ENCODE measurements at places on chromosomes 2 and 18. TPM values are rescaled to one million over a fixed set of nuclear protein-coding genes. Genes with fewer than 3 reads are reported as not detected.

AMER3 gene
- not detected for total RNA-seq

COLEC12 gene
- total RNA-seq: 21.2 TPM

CERS6 gene
- total RNA-seq: 55.8 TPM

UNC80 gene
- 0.67 TPM for total RNA-seq

- ATAC-seq: no peak
These were observed 108.0 kb downstream of the TWIST2 start for GRCh38 chr2:238955648-238956531.

GRCh38 chr2:173357346-173357745 lies 2.7 kb downstream of the CDCA7 start:
- ATAC-seq: no peak

DNA sequence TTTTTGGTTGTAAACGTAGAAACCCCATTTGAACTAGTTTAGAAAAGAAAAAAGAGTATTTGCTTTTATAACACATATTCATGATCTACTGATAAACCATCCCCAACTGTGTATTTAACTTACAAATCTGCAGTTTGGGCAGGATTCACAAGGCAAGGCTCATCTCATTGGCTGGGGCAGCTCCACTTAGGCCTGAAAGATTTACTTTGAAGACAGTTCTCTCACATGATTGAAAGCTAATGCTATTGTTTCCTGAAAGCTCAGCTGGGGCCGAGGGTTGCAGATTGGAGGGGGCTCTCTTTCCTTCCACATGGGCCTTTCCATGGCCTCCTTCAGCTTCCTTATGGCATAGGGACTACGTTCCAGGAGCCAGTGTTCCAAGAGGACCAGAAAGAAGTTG lies 47.4 kb downstream of the ARHGAP15 start:
- no peak for ATAC-seq

- no peak for ATAC-seq
These were observed 115.2 kb downstream of the SH3RF3 start for GRCh38 chr2:109244304-109244582.

GRCh38 chr2:166240387-166241313 lies 112.8 kb upstream of the SCN1A start:
- ATAC-seq: no peak

DNA sequence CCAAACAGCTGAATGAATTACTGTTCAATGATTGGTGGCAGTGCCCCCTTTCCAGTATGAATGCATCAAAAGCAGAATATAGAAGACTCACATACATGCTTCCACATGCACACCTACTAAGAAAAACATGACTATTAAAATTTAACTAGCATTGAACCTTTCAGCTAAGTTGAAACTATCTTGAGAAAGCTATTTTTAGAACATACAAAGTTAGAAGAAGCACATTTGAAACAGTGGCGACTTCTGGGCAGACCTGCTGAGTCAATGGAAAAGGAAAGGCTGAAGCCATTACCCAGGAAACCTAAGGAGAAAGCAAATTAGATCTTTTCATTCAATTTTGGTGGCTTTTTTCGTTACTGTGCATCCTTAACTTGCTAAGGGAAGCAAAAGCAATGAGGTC lies 55.9 kb downstream of the PLA2R1 start:
- no peak for ATAC-seq

- ATAC-seq: no peak
These were observed 460.9 kb downstream of the RIT2 start for GRCh38 chr18:42654556-42654955.

GRCh38 chr2:146721486-146721885 lies 1123.3 kb upstream of the ACVR2A start:
- no peak for ATAC-seq

DNA sequence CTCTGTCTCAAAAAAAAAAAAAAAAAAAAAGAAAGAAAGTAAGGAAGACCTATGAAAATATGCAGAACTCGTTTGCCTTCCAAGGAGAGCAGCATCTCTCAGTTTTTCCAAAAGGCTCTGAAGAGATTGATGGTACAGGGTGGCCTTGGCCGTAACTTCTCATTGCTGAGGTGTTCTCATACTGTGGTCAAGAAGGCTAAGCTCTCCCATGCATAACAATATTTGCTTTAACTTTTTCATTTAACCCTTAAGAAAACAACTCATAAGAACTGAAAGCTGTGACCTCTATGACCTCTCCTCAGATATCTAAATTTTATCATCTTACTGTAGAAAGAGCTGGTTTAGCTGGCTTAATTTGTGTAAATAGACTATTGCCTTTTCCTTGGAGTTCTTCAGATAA lies 37.1 kb upstream of the GATA6 start:
- ATAC-seq: no peak

GRCh38 chr2:29209551-29209950 lies 94.3 kb downstream of the CLIP4 start:
- ATAC-seq: no peak

DNA sequence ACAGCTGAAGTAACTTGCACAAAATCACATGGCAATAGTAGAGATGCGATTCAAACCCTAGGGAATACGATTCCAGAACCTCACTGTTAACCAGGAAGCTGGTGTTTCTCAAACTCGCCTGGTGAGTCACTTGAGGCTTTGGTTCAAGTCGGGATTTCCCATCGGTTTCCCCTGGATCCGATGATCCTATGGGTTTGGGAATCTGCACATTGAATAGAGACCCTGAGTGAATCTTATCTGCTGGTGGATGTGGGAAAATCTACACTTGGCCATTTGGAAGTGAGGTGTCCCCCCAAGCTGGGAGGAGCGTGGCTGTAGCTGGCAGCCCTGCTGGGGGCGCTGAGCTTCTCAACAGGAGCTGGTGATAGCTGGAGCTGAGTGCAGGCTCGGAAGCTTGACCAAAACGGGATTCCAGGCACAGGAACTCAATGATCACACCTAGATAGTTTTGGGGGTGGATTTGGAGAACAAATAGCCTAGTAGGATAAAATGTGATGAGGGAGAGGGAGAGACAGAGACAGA lies 135.4 kb downstream of the PRKCE start:
- no peak for ATAC-seq

DNA sequence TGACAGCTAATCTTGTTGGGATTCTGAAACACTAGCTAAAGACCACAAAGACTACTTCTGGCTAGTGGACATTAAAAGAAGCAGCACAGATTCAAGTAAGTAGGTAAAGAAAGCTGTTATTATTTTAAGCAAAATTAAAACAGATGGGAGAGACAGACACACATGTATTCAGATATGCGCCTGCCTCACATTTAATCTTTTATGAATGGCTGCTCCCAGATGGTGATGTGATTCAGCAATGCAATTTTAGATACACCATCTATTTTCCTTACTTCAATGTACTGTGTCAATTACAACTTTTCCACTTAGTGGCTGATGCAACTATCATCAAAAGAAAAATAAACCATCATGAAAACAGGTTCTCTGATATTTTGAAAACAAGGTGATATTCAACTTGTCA lies 133.0 kb upstream of the PGAP1 start:
- ATAC-seq: no peak

DNA sequence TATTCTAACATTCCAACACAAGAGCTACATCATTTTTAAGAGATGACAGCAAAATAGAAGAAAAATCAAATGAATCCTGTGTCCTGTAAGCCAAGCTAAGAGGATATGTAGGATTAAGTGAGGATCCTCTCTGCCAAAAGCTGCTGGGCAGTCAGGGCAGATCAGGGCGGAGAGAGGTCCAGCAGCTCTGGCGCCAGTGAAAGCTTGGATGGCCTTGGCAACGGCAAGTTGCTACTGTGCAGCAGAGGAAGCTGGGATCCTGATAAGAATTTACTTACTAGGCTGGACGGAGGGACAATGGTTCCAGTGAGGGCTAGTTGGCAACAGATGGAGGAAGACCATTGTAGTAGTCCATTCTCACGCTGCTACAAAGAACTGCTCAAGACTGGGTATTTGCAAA lies 391.5 kb downstream of the XIRP2 start:
- ATAC-seq: no peak

DNA sequence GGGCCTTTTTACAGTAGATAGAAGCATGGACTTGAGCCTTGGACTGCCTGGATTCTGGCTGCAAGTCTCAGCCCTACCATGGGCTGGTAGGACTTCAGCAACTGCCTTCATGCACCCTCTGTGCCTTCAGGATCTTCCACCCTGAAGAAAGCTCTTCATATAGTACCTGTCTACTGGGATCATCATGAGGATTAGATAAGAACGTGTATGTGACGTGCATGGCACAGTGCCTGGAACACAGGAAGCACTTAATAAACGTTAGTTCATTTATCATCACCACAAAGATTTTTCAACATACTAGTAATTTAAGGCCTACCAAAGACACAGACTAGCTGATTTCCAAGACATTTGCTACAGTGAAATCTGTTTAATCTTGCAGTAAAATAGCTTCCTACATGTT lies 53.2 kb upstream of the ITM2C start:
- no peak for ATAC-seq

DNA sequence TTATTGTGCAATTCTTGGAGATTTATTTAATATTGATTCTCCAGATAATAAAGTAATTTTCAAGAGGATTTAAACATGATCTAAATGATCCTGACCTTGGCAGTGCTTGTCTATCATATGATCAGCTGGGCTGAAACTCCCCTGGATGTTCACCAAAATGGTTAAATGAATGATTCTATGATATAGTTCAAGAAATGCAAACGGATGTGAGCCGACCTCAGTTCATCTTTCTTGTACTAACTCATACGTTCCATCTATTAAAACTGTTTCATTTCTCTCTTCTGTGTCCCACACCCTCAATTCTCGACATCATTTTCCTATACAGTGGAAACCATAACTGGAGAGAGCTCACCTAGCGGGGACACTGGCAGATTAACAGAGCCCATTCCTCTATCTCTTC lies 281.7 kb upstream of the CCDC68 start:
- no peak for ATAC-seq

GRCh38 chr2:241821460-241822263 lies 12.7 kb downstream of the NEU4 start:
- no peak for ATAC-seq

GRCh38 chr2:83650898-83651297 lies 808.2 kb downstream of the SUCLG1 start:
- no peak for ATAC-seq

- no peak for ATAC-seq
These were observed 173.5 kb downstream of the ETAA1 start for GRCh38 chr2:67570611-67571010.

- no peak for ATAC-seq
These were observed 17.3 kb downstream of the PIK3C3 start for GRCh38 chr18:41972067-41972925.

DNA sequence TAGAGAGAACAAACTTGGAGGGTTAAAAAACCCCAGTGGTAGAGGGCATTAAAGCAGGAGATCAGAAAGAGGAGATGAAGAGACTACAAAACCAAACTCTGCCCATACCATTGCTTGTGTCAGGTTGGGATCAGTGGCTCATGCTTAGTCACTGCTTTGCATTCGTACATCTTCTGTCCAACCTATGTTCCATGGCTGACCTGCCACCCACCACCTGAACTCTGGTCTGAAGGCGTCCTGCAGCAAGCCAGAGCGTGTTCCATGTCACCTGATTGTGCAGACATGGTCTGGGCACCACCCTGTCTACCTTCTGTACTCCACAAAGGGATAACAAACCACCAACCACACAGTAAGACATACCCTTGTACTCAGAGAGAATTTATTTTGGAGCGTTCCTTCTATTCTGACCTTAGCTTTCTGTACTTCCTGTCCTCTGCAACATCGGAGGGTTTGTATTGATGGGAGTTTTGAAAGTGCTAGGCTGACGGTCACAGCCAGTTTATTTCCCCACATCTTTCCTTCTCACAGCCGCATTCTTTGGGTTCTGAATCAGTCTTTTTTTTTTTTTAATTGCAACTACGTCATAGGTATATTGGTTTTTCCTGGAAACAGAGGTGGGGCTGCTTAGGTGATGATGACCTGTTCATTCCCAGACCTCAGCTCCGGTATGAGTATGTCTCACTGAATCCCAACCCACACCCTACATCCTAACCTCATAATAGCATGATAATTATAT lies 88.3 kb downstream of the SOWAHC start:
- ATAC-seq: no peak

DNA sequence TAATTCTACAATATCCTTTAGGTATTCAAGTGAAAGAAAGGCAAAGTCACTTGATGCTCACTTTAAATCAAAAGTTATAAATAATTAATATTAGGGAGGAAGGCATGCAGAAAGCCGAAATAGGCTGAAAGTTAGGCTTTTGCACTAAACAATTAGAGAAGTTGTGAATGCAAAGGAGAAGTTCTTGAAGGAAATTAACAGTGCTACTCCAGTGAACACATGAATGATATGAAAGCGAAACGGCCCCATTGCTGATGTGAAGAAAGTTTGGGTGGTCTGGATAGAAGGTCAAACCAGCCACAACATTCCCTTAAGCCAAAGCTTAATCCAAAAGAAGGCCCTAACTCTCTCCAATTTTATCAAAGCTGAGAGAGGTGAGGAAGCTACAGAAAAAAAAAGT lies 103.1 kb upstream of the CXCR4 start:
- no peak for ATAC-seq

All from gastroesophageal sphincter (tissue), 4 donors.